ENCODE measurements at places on chromosomes 16 and 17.

- no peak for DNase-seq
Measured at GRCh38 chr17:59558039-59558438, 7.4 kb upstream of the DHX40 start.

- DNase-seq = no peak
Measured at GRCh38 chr17:10743316-10744009, 13.6 kb upstream of the TMEM220 start.

GRCh38 chr16:77579351-77579891 lies 142.9 kb upstream of the NUDT7 start:
- no peak for DNase-seq

DNA sequence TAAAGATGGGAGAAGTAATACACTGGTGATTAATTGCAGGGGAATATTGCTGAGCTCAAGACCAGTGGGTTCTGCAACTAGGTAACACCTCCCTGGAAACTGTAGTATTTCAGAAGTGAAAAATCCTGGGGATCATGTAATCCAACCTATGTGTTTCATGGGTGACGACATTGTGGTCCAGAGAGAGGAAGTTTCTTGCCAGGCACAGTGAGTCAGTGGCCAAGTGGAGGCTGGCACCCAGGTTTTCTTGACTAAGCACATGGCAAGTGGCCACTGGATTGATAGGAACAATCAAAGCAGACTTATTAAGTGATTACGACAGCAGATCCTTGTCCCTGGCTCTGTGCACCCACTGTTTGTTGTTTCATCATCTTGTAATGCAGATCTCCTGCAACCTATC lies 14.6 kb upstream of the CIITA start:
- DNase-seq = no peak

All from 8988T (cell line).